ENCODE measurements at places on chromosomes 5 and 9. TPM values are rescaled to one million over a fixed set of nuclear protein-coding genes. Genes with fewer than 3 reads are reported as not detected.

Gene TRIP13
- 4.1 TPM for total RNA-seq

Gene CBY3
- total RNA-seq, result not detected

Gene XRCC4
- 5.2 TPM for total RNA-seq

Gene FOXE1
- 0.12 TPM for total RNA-seq

Gene PRRX2
- 92.7 TPM for total RNA-seq

Gene SLC4A9
- not detected for total RNA-seq

Gene SPACA9
- total RNA-seq, result 6.7 TPM

Gene GMCL2
- total RNA-seq, result not detected

Gene TMC1
- 0.85 TPM for total RNA-seq

Gene IFNA13
- not detected for total RNA-seq

Gene SLC25A48
- total RNA-seq, result not detected

Gene CCDC107
- total RNA-seq, result 15.8 TPM

Gene MZB1
- not detected for total RNA-seq

Gene ENTPD2
- not detected for total RNA-seq

Gene PSMD5
- 38.4 TPM for total RNA-seq

Gene C5orf52
- total RNA-seq, result not detected

Gene IL4
- total RNA-seq, result not detected

Gene BASP1
- 128 TPM for total RNA-seq

Gene PAEP
- total RNA-seq, result not detected

Gene ENHO
- not detected for total RNA-seq

Gene SCGB3A1
- total RNA-seq, result not detected

Gene C5orf46
- total RNA-seq, result not detected

Gene MLANA
- 0.32 TPM for total RNA-seq

Gene SLC36A2
- total RNA-seq, result not detected

Gene SHROOM1
- 14.7 TPM for total RNA-seq

Gene C9orf43
- 0.49 TPM for total RNA-seq

Gene ORM1
- total RNA-seq, result not detected

Gene PCDHGA4
- total RNA-seq, result 8.9 TPM

Gene SLC2A8
- total RNA-seq, result 7.2 TPM

Gene C5orf58
- not detected for total RNA-seq

Gene ACTBL2
- not detected for total RNA-seq

Gene PTGDS
- total RNA-seq, result 16.9 TPM

Gene ZBTB5
- 12.3 TPM for total RNA-seq

Gene NIM1K
- total RNA-seq, result 3.7 TPM

Gene FCN2
- total RNA-seq, result not detected

Gene LVRN
- total RNA-seq, result 1.5 TPM

Gene FOCAD
- total RNA-seq, result 82.2 TPM

Gene KIF4B
- under 0.01 TPM for total RNA-seq

Gene BTNL8
- total RNA-seq, result not detected

Gene PAPPA
- 165 TPM for total RNA-seq

Gene SLC6A19
- not detected for total RNA-seq

Gene KCNV2
- not detected for total RNA-seq

Gene OLFML2A
- total RNA-seq, result 47.6 TPM

Gene SPATA6L
- 0.65 TPM for total RNA-seq

Gene CATSPER3
- total RNA-seq, result not detected

Gene NKD2
- total RNA-seq, result not detected

Gene DYNC2I2
- 56.8 TPM for total RNA-seq

Gene MCTP1
- total RNA-seq, result 2.3 TPM

Gene UGT3A2
- 5.2 TPM for total RNA-seq

Gene SLC23A1
- not detected for total RNA-seq

Gene GABRP
- total RNA-seq, result not detected

Gene BRINP1
- 1.9 TPM for total RNA-seq

Gene TTC16
- not detected for total RNA-seq

Gene FCN1
- total RNA-seq, result not detected

Gene PLAC8L1
- not detected for total RNA-seq

Gene ZNF618
- total RNA-seq, result 17.1 TPM

Gene LARP1
- total RNA-seq, result 140 TPM

Gene ZNF366
- total RNA-seq, result under 0.01 TPM

Measured in hair follicle dermal papilla cell (primary cell).